ENCODE measurements at places on chromosomes 5 and 9.
A peak's percentile ranks its signal among the peaks of the same experiment; 100 is the strongest.

DNA sequence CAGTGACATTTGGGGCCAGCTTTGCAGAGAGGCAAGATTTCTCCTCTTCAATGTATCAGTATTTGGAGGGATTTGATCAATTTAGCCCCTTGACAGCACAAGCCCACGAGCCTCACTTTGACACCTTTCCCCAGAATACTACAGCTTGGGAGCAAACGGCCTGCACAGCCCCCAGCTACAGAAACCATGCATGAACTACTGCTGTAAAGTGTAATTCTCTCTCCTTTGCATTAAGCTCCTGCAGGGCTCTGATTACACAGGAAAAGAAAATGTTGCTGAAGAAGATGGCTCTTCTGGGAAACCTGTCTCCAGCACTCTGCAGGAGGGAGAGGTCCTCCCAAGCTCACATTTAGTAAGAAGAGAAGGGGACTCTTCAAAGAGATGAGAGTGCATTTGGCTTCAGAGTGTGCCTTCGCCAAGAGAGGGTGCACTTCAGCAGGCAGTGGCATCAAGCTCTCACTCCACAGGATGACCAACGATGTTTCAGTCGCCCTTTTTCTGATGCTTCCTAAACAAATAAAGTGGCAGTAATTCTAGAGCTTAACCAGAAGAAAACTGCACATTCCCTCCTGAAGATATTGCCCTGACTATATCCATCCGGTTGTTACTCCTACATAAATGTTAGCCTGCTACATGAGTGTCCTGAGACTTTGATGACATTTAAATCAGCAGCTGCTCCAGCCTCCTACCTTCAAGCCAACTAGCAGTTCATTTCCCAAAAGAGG, 272.2 kb downstream of the AUH start:
- DNase-seq, result no peak

- no peak for DNase-seq
These were observed 147.0 kb upstream of the ZNF366 start for GRCh38 chr5:72654231-72654630.

DNA sequence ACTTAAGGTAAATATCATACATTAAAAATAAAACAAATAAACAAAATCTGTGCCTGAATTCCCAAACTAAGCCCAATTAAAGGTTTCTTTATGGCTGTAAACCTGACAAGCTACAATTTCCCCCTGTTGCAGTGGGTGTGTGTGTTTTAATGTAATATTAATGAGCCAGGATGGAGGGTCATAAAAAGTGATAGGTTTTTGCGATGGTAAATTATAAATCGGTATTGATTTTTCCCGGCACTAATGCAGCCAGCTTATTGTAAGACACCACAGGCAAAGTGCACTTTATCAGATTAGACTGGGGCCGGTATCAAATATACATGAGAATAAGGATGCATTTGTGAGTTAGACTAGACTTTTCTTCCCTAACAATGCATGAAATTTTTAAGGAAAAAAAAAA, 120.4 kb downstream of the EBF1 start:
- DNase-seq, result no peak

- peak; percentile 29 for DNase-seq
These were observed 48.8 kb downstream of the MVB12B start for GRCh38 chr9:126375386-126375785.

DNA sequence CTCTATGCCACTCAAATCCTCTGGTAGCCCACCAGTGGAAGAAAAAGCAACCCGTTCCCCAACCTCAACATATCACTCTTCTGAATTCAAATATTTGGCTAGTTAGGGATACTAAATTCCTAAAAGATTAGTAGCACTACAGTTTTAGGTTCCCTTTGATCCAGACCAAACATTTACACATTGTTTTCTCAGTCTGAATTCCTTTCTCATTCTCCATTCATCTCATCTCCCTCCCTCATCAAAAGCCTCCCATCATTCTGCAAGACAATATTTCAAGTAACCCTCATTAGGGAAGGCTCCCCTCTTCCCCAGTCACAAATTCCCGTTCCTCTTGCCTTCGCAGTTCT, 26.3 kb downstream of the ADAM19 start:
- no peak for DNase-seq

DNA sequence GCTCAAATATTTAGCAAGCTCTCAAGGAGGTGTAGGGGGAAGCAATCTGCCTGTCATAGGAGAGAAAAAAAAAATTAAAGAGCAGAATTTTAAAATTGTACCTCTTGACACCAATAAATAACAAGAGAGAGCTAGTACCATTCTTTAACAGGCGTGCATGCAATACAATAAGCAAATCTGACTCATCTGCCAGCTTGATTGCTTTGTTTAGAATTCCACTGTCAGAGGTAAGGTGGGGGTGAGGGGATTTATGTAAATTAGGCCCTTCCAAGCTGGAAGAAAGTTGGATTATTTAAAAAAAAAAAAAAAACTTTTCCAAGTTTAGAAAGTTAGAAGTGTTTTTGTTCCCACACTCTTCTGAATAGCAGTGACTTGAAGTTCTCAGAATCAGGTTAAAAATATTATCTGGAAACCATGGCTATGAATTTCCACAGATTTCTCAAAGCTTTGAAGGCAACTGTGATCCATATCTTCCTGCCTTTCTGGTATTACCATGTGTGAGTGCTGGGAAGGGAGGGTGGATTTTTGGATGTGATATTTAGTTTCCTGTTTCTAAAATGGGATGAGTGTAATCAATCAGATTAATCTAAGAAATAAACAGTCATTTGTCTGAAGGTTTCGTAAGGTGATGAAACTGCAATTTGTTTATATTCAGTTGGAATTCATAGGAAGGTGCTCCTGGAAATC, 477.5 kb downstream of the TLE4 start:
- no peak for DNase-seq

DNA sequence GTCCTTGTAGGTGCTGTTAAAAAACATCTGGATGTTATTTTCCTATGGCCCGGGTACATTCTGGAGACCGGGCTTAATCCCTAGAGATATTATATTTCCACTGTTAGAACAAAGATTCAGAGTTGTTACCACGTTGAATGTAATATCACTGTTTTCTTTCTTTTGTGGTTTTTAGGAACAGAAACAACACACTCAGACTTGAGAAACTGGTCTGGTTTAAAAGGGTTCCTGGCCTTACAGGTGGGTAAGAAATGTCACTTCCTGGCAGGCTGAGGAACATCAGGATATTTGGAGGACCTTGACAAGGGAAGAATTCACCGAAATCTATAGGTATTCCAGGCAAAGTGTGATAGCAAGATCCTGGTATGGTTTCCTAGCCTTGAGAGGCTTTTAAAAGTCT, 10.3 kb upstream of the ANXA2R start:
- DNase-seq, result no peak

- no peak for DNase-seq
These were observed 144.2 kb downstream of the GADD45G start for GRCh38 chr9:89748831-89749499.

DNA sequence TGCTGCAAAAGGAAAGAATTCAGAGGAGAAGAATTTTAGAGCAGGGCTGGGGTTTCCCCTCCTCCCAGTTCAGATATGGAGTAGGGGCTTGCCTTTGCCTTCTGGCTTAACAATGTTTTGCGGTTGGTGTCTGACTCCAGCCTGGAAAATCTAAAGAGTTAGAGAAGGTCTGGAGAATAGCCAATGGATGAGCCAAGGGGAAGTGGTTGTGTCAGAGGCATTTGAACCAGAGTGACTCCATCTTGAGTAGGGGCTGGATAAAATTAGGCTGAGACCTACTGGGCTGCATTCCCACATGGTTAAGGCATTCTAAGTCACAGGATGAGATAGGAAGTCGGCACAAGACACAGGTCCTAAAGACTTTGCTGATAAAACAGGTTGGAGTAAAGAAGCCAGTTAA, 133.7 kb downstream of the DIRAS2 start:
- DNase-seq, result no peak

- peak; percentile 72 for DNase-seq
These were observed 47.8 kb downstream of the NR3C1 start for GRCh38 chr5:143355710-143356109.

- DNase-seq, result peak; percentile 66
These were observed 255.1 kb downstream of the ZSWIM6 start for GRCh38 chr5:61587125-61587524.

DNA sequence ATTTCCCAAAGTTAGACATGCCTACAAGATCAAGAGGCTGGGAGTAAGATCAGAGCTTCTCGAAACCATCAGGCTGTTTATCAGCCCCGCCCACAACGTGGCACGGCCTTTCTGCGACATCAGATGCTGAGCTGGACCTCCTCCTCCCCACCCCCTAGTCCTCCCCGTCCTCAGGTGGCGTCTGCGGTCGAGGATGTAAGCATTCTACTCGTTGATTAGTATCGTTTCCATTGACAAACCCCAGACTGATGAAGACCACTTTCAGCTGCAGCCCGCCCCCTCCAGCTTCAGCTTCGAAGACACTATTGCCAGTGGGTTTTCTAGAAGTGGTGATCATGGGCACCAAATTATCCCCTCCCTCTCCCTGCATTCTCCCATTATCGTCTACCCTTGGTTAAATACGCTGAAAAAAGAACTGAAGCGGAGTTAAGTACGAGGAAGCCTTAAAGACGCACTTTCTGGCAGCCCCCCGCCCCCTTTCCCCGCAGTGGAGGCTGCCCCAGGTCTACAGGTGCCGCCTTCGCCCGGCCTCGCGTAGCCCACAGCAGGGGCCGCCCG, 1.1 kb downstream of the PPIC start:
- DNase-seq, result peak; percentile 37

DNA sequence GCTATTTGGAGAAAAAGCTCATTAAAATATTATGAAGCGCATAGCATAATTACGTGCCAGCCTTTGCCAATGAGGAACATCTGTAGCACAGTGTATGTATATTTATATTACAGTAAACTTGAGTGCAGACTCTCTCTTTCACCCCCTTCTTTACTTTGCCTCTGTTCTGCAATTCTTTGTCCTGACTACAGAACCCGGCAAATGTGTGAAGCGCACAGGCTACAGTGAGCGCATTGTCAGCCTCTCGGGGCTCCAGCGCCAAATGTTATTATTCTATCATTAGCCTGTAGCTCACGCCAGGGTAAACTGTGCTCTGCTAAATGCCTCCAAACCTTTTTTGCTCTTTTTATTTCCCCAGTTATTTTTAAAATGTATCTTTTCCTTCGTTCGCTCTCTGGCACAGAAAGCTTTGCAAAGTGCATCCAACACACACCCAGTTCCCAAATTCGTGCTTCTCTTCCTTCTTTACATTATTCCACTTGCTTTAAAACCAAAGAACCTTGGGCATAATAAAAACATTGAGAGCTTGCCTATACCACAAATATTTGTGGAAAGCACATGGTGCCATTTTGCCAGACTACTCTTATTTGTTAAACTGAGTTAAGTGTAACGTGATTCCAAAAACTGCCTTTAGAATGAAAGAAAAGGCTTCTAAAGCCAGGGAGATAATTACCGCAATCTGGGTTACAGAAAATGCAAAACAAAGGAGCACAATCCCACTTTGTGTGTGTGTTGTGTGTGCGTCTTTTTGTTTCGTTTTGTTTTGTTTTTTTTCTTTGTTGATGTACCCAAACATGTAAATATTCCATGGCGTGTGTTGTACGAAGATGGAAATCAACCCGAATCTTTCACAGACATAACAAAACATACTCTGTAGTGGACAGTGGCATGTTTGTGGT, 164.1 kb upstream of the MPDZ start:
- DNase-seq, result peak; percentile 4

- DNase-seq, result no peak
These were observed 27.3 kb downstream of the FOXI1 start for GRCh38 chr5:170132976-170133448.

DNA sequence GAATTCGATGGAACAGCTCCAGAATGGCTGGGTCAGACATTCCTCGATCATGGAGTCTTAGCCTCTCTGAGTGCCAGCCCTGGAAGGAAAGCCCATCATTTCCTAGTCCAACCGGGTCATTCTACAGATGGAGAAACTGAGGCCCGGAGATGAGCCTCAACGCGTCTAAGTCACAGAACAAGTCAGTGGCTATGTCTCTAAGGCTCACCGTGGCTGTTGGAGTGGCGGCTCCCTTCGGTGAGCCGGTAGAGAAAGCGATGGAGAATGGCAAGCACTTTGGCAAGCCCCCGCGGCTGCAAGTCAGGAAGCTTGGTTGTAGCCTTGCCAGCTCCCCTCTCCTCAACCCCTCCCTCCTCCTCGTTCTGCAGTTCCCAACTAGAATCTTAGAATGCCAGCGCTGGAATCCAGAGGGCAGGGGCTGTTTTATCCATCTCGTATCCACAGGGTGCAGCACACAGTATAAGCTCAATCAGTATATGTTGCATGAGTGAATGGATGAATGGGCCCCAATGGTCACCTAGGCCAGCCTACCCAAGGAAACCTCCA, 438 bp upstream of the ARSI start:
- DNase-seq, result no peak

GRCh38 chr5:86374611-86375010, 243.1 kb upstream of the COX7C start:
- no peak for DNase-seq
